Activated T-cell treated with anti-CD3 and anti-CD28 coated beads for 4 hours (primary cell): ENCODE measurements at places on chromosomes 2 and 18.
A peak's percentile ranks its signal among the peaks of the same experiment; 100 is the strongest.

DNA sequence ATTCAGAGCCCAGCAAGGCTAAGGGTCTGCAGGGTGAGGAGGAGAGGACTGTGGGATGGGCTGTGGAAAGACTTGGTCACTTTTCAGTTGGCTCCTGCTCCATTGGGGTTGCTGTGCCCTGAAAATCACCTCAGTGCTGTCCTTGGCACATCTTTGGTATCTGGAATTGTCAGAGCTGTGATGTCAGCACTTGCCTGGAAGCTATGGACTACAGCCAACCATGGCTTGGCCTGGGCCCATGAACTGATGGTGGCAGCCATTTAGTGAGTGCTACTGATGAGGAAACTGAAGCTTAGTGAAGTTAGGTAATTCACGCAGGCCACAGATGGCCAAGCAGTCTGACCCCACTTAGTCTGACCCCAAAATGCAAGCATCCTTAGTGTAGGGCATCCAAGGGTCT is 121.8 kb upstream of the SERPINE2 start:
- DNase-seq, result no peak

DNA sequence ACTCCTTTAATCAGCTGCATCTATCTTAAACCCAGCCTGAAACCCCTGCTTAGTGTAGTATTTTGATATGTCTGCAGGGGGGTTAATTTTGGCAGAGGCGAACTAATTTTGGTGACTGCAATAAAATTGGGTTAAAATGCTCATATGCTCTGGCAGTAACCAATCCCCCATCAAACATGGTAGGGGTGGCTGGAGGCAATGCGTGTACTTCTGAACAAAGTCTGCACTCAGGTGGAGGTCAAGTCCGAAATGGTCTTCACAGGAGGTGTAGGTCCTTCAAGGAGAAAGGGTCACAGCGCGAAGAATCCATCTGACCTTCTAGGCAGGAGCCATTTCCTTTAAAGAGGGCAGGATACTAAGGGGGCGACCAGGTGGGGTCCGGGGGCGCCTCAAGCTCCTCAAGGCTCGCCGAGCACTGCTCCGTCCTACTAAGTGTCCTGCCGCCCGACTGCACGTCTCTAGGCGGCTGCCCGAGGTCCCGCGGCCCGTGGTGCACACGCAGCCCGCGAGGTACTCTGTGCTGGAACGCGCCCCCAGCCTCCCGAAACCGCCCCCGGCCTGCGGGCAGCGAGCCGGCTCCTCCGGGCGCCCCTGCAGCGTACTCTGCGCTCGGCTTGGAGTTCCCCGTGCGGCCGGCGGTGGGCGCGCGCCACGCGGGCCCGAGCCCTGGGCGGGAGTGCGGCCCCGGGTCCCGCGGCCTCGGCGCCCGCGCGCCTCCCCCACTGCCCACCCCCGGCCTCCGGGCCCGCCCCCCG is 1.7 kb upstream of the LDLRAD4 start:
- DNase-seq, result peak; percentile 23

DNA sequence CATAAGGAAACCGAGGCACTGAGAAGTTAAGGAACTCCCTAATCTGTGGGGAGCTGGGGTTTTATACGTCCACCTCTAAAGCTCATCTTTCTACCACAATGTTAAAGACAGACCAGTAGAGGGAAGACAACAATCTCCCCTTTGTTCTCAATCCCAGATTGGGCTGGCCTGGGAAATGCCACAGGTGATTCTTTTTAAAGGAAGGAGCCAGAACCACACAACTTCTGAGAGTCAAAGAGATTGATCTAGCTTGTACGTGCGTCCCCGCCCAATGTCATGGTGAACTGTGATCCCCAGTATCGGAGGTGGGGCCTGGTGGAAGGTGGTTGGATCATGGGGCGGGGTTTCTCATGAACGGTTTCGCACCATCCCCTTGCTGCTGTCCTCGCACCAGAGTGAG is 81.8 kb upstream of the LCLAT1 start:
- no peak for DNase-seq

DNA sequence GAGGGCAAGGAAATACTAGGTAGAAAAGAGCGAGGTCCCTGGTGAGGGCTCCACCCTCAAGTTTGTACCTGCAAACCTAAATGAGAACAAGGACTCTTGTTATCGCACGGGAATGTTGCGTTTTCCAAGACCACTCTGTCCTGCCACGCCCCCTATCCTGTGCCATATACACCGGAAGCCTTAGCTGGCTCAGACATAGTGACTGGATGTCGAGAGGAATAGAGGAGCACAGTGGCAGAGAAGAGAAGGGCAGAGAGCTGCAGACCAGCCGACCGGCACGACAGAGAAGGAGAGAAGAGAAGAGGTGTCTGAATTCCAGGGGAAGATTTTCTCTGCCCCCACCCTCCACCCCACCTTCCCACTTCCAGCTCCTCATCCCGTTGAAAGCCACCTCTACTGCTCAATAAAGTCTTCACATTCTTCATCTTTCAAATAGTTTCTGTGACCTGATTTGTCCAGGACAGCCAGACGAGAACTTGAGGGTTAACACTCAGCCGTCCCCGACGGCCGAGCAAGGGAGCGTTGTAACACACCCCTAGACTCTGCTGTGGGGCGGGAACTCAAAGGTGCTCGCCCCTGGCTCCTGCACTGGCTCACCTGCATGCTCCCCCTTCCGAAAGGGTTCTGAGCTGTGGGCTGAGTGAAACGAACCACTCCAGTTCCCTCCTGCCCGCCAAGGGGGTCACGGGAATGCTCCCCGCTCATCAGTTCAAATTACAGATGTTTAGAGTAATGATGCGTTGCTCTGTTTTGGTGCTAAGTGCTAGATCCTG is 24.9 kb upstream of the COL3A1 start:
- no peak for DNase-seq

DNA sequence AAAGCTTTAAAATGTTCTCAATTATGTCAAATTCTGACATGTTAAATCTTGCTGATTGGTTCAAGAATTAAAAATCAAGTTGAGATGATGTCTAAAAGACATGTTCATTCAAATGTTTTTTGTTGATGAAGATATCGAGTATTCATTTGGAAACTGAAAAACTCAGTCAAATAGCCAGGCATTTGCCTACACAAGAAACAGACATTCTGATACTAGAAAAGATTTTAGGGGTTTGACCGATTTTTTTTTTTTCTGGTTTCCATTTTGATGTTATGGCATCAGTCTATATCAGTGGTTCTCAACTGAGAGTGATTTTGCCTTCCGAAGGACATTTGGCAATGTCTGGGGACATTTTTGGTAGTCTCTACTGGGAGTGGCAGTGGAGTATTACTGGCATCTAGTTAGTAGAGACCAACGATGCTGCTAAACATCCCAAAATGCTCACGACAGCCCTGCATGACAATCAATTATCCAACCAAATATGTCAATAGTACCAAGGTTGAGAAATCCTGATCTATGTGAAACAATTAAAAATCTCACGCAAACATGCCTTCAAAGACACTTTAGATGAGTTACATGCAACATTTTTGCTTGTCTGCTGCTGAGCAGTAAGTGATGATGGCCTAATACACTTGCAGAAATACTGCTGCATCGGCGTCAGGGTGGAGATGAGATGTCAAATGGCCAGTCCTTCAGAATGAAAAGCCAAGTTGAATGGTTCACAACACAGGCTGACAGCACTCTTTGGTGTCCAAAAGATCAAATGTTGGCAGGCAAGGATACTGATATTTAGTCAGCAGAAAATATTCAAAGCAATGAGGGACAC is 12.5 kb downstream of the RASGRP3 start:
- no peak for DNase-seq

- DNase-seq, result no peak
Observed at GRCh38 chr2:126803434-126803775, 95.3 kb upstream of the TEX51 start.

DNA sequence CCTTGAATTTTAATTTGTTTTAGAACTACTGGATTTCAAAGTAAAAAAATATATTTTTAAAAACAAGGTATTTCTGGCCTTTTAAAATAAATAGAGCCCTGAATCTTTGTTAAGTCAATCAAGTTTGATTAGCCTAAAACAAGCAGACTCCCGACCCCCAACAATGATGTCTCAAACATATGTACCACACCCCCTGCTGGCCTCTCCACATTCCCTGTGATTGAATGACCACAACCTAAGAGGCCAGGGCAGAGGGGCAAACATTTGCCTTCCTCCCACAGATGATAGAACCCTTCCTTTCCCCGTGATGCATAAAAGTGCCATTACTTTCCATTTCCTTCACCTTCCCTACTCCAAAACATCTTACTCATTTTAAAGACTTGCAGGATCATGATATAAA is 130.9 kb downstream of the STK39 start:
- no peak for DNase-seq

- DNase-seq, result no peak
Observed at GRCh38 chr2:177340158-177340557, 52.4 kb upstream of the AGPS start.
